ENCODE measurements at places on chromosomes 2 and 18. TPM values are rescaled to one million over a fixed set of nuclear protein-coding genes. Genes with fewer than 3 reads are reported as not detected.

- H3K36me3 ChIP-seq: no peaks in the 10 kb centered on the region
- H3K4me3 ChIP-seq: no peak overlapping the region
- H3K27me3 ChIP-seq: no peaks in the 10 kb centered on the region
- no peak for DNase-seq
Measured at GRCh38 chr18:73986711-73987110, 160.9 kb downstream of the FBXO15 start.

DNA sequence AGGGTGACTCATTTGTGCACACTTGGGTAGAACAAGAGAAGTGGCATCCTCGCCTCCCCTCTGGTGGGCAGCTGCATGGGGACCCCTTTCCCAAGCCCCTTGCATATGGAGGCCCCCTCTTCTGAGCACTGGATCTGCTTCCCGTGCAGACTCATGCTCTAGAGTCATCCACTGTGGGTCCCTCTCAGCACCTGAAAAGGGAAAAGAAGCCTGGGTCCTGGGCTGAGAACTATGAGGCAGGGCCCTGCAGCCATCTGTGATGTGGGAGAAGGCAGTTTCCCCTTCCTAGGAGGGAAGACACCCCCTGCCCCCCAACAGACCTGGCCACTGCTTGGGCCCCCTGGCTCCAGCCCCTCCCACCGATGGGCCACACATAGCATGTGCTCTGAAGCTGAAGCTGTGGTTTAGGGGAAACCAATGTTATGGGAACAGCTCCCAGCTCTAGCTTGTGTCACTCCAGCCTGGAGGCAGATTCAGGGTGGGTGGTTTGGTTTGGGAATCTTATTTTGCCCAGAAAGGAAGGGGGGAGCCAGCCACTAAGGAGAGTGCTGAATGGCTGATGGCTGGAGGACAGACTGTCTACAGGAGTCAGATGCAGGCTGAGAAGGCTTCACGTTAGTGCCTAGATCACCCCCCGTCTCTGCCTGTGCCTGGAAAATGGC, 172.8 kb downstream of the GLI2 start:
- H3K36me3 ChIP-seq: no peaks in the 10 kb centered on the region
- no peak overlapping the region for H3K27ac ChIP-seq
- no peaks in the 10 kb centered on the region for H3K4me1 ChIP-seq
- no peaks in the 10 kb centered on the region for H3K27me3 ChIP-seq
- H3K4me3 ChIP-seq: no peak overlapping the region
- no peak for DNase-seq

GRCh38 chr2:36367486-36367885, 11.9 kb downstream of the CRIM1 start:
- H3K27me3 ChIP-seq: no peaks in the 10 kb centered on the region
- DNase-seq: no peak
- H3K4me3 ChIP-seq: no peak overlapping the region
- H3K4me1 ChIP-seq: peaks cover 4% of the 10 kb centered on the region

Gene CSRNP3
- 20.1 TPM for total RNA-seq

- H3K4me3 ChIP-seq: no peak overlapping the region
- H3K4me1 ChIP-seq: no peaks in the 10 kb centered on the region
- H3K36me3 ChIP-seq: no peaks in the 10 kb centered on the region
Measured at GRCh38 chr2:174023591-174024523, 58.7 kb upstream of the SP3 start.

- no peak for DNase-seq
- H3K27me3 ChIP-seq: no peaks in the 10 kb centered on the region
- H3K27ac ChIP-seq: no peak overlapping the region
- H3K4me1 ChIP-seq: peaks cover 11% of the 10 kb centered on the region
Measured at GRCh38 chr18:58903533-58903932, 38.9 kb downstream of the ZNF532 start.

DNA sequence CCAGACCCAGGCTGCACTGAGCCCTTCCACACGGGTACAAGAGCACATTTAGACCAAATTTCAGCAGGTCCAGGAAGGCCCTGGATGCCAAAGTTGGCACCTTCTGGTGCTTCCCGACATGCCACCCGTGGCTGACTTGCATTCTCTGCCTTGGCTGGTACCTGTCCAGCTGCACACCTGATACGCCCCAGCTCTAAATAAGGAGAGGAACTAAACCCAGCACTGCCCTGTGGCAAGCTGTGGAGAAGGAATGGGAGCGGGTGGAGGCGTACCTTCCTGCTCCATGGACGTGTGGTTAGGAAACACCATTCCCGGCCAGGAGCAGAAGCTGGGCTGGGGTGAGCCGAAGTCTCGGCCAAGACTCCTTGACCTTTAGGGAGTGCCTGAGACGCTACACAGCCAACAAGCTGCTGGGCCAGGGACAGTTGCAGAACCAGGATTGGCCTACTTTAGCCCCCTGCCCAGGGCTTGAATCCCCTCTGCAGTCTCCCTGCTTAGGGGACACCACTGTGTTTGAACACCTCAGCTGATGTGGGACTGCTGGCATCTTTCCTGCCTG, 86.5 kb upstream of the TAF1B start:
- H3K4me1 ChIP-seq: peaks cover 10% of the 10 kb centered on the region
- H3K36me3 ChIP-seq: no peaks in the 10 kb centered on the region
- no peak overlapping the region for H3K4me3 ChIP-seq
- DNase-seq: no peak
- H3K27ac ChIP-seq: no peak overlapping the region

Gene AGAP1
- total RNA-seq: 10.1 TPM

- no peaks in the 10 kb centered on the region for H3K27me3 ChIP-seq
- no peak overlapping the region for H3K4me3 ChIP-seq
- no peak overlapping the region for H3K27ac ChIP-seq
- DNase-seq: no peak
- H3K36me3 ChIP-seq: no peaks in the 10 kb centered on the region
Measured at GRCh38 chr2:240220371-240220770, 79.9 kb upstream of the OTOS start.

- no peaks in the 10 kb centered on the region for H3K27me3 ChIP-seq
- no peaks in the 10 kb centered on the region for H3K36me3 ChIP-seq
- peaks cover 9% of the 10 kb centered on the region for H3K4me1 ChIP-seq
- no peak for DNase-seq
- H3K4me3 ChIP-seq: no peak overlapping the region
Measured at GRCh38 chr2:10452956-10453904, 5.1 kb upstream of the ODC1 start.

DNA sequence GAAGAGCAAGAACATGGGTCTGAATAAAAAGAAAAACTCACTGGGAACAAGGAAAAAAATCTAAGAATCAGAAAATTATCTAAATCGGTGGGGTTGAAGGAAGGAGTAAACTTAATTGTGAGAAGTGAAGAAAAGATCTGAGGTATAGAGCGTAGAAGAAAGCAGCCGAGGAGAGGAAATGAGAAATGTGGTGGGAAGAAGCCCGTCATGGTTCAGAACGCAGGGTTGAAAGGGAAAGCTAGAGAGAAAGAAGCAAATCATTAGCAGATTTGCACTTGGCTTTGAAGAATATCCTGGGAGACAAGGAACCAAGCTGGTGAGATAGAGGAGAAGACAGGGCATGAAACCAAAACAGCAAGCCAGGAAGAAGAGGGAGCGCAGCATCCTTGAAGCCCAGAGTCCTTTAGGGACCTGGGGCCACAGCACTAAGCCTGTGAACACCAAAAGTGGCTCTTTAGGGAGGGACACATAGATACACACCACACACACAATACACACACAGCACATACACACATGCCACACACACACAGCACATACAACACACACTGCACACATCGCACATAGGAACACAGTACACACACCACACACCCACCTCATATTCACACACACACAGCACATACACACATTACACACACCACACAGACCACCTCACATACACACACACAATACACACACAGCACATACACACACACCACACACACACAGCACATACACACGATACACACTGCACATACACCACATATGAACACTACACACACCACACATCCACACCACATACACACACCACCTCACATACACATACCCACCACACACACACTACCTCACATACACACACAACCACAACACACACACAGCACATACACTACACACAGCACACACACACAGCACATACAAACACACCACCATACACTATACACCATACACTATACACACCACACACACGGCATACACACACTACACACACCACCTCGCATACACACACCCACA, 274.6 kb downstream of the ETAA1 start:
- no peaks in the 10 kb centered on the region for H3K36me3 ChIP-seq
- H3K27ac ChIP-seq: no peak overlapping the region
- H3K4me3 ChIP-seq: no peak overlapping the region
- peaks cover 22% of the 10 kb centered on the region for H3K4me1 ChIP-seq
- H3K27me3 ChIP-seq: no peaks in the 10 kb centered on the region
- no peak for DNase-seq

GRCh38 chr2:66925128-66925527, 472.0 kb upstream of the ETAA1 start:
- H3K27ac ChIP-seq: no peak overlapping the region
- peaks cover 9% of the 10 kb centered on the region for H3K4me1 ChIP-seq
- H3K27me3 ChIP-seq: no peaks in the 10 kb centered on the region
- DNase-seq: no peak
- H3K36me3 ChIP-seq: no peaks in the 10 kb centered on the region

Gene INHA
- 62.2 TPM for total RNA-seq

DNA sequence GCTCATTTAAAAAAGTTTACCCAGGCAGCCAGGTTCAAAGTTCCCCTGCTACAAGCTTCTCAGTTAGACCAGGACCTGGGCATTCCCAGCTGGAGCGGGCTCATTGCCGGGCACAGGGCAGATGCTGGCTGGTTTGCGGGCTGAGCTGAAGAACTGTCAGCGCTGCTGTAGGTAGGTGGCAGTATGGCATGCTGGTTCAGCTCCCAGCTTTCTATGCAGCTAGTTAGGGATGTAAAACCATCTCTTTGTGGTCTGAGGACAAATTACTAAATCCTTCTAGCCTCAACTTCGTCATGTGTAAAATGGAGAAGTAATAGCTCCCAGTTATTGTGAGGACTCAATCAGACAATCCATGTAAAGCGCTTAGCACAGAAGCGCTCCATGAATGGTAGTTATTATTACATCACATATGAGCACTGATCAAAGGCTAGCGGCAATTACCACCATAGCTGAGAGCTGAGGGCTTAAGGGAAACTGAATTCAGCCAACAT, 2.4 kb upstream of the LDLRAD4 start:
- peak overlapping the region; percentile 93 for H3K27ac ChIP-seq
- DNase-seq: peak; percentile 82
- peaks cover 3% of the 10 kb centered on the region for H3K27me3 ChIP-seq
- H3K4me3 ChIP-seq: peak overlapping the region; percentile 91

Gene SERPINB11
- not detected for total RNA-seq

Gene STEAP3
- 5.6 TPM for total RNA-seq

DNA sequence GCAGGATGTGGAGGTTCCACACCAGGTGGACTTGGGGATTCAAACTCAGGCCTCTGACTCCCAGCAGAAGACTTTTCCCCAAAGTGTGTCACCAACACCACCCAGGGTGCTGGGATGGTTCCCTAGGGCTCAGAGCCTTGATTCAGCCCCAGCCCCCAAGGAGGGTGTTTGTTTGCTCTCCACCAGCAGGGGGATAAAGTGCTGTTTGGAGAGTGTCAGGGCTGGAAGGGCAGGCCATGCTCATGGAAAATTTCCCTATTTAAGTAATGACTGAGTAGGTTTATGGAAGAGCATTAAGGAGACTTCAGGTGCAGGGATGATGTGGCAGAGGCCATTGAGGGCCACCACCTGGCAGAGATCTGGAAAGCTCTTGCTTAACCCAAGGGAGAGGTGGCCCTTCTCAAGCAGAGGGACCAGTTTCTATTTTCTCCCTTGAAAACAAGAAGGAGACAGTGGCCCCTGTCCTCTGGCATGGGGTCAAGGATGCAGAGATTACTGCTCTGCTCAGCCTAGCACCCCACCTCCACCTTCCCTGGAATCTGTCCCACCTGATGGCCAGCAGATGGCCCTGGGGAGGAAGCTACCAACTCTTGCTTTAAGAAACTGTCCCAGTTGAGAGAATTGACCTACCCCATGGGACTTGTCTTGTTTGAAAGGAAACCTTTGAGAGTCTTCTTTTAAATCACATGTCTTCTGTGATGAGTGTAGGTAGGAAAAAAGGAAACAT, 122.1 kb downstream of the ACOXL start:
- H3K36me3 ChIP-seq: no peaks in the 10 kb centered on the region
- H3K27me3 ChIP-seq: no peaks in the 10 kb centered on the region
- DNase-seq: no peak
- no peak overlapping the region for H3K27ac ChIP-seq
- no peaks in the 10 kb centered on the region for H3K4me1 ChIP-seq
- no peak overlapping the region for H3K4me3 ChIP-seq

GRCh38 chr2:47512581-47513083, 109.7 kb downstream of the MSH2 start:
- DNase-seq: no peak
- no peak overlapping the region for H3K4me3 ChIP-seq
- H3K27ac ChIP-seq: no peak overlapping the region
- no peaks in the 10 kb centered on the region for H3K27me3 ChIP-seq
- H3K36me3 ChIP-seq: no peaks in the 10 kb centered on the region
- H3K4me1 ChIP-seq: no peaks in the 10 kb centered on the region

GRCh38 chr18:5669585-5669984, 125.8 kb upstream of the EPB41L3 start:
- H3K27ac ChIP-seq: no peak overlapping the region
- no peaks in the 10 kb centered on the region for H3K27me3 ChIP-seq
- H3K36me3 ChIP-seq: no peaks in the 10 kb centered on the region

DNA sequence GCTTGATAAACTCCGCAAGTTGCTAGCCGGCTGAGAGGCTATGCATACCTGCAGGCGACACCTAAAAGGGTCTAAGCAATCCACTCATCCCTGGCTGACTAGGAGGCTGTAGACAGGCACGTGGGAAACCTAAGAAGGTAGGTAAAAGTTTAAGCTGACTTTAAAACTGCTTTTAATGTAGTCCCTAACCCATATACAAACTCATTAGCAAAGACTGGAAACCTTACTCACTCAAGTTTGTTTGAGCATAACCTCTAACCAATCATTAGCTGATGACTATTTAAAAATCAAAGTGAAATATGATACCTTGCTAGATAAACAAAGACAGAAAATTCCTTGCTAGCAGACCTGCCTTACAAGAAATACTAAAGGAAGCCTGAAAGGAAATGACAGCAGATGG, 106.4 kb downstream of the EXOC6B start:
- no peak overlapping the region for H3K27ac ChIP-seq
- H3K4me1 ChIP-seq: peaks cover 42% of the 10 kb centered on the region
- no peak overlapping the region for H3K4me3 ChIP-seq
- no peaks in the 10 kb centered on the region for H3K36me3 ChIP-seq
- DNase-seq: no peak

Gene FLACC1
- total RNA-seq: 1.9 TPM

GRCh38 chr18:62825382-62825781, 110.0 kb downstream of the PHLPP1 start:
- H3K27ac ChIP-seq: no peak overlapping the region
- no peaks in the 10 kb centered on the region for H3K27me3 ChIP-seq
- no peak overlapping the region for H3K4me3 ChIP-seq
- no peak for DNase-seq
- H3K36me3 ChIP-seq: no peaks in the 10 kb centered on the region
- peaks cover 4% of the 10 kb centered on the region for H3K4me1 ChIP-seq

Gene BCL11A
- 4.4 TPM for total RNA-seq

Gene FAM161A
- 4.7 TPM for total RNA-seq

DNA sequence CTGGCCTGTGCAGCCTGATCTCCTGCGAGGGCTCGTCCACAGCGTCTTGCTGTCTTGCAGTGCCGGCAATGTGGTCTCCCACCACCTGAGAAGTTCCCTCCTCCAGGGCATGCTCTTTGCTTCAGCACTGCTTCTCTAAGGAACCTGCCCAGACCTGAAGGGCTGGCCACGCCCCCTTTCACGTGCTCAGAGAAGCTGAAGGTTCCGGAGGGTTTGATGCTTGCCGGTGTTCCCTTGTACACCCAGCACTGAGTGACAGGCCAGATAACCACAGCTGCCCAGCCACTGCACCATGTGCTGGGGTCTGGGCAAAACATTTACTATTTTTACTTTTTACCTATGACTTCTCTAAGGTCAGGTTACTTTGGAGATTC, 1.7 kb upstream of the POLR2D start:
- no peaks in the 10 kb centered on the region for H3K27me3 ChIP-seq
- peaks cover 35% of the 10 kb centered on the region for H3K4me1 ChIP-seq
- H3K36me3 ChIP-seq: no peaks in the 10 kb centered on the region
- no peak overlapping the region for H3K27ac ChIP-seq

Data from adrenal gland (tissue), 19 donors.